Panc1 (cell line): ENCODE measurements at places on chromosomes 12 and 14. TPM values are rescaled to one million over a fixed set of nuclear protein-coding genes. Genes with fewer than 3 reads are reported as not detected.

CD69 gene
- total RNA-seq: 0.98 TPM

LRRC10 gene
- not detected for total RNA-seq

MAGOHB gene
- 22.5 TPM for total RNA-seq

DNA sequence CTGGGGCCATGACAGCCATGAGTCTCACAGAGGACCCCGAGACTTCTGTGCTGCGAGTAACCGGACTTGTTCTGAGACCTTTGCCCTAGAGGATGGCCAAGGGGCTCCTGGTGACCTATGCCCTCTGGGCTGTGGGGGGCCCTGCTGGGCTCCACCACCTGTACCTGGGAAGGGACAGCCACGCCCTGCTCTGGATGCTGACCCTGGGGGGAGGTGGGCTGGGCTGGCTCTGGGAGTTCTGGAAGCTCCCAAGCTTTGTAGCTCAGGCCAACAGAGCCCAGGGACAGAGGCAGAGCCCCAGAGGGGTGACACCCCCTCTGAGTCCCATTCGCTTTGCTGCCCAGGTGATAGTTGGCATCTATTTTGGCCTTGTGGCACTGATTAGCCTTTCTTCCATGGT lies 2.1 kb downstream of the DNAJC22 start:
- H3K27ac ChIP-seq: no peak overlapping the region
- no peaks in the 10 kb centered on the region; the same call in 1 of the 2 replicates for H3K27me3 ChIP-seq
- H3K4me1 ChIP-seq: peaks cover 17% of the 10 kb centered on the region

DNA sequence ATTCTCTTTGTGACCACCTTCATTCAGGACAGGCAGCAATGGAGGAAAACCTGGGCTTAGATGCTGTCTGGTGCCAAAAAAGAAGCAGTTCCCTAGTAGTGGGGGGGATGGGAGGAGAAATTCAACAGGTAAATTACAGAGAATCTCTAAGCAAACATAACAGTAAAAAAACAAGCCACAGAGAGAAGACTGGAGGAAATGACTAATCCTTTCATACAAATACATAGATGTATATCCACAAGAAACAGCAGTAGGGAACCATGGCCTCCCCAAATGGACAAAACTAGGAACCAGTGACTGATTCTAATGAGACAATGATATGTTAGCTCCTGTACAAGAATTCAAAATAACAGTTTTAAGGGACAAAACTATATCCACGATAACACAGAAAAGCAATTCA lies 513.0 kb downstream of the NAV3 start:
- H3K27me3 ChIP-seq: no peaks in the 10 kb centered on the region
- H3K36me3 ChIP-seq: no peaks in the 10 kb centered on the region
- no peak for DNase-seq
- no peak overlapping the region for H3K27ac ChIP-seq
- H3K4me3 ChIP-seq: no peak overlapping the region
- no peaks in the 10 kb centered on the region for H3K4me1 ChIP-seq

GRCh38 chr14:73738518-73739173 lies 24.5 kb upstream of the PNMA1 start:
- H3K27ac ChIP-seq: no peak overlapping the region
- H3K36me3 ChIP-seq: no peaks in the 10 kb centered on the region; the same call in 1 of the 2 replicates
- no peak for DNase-seq

DNA sequence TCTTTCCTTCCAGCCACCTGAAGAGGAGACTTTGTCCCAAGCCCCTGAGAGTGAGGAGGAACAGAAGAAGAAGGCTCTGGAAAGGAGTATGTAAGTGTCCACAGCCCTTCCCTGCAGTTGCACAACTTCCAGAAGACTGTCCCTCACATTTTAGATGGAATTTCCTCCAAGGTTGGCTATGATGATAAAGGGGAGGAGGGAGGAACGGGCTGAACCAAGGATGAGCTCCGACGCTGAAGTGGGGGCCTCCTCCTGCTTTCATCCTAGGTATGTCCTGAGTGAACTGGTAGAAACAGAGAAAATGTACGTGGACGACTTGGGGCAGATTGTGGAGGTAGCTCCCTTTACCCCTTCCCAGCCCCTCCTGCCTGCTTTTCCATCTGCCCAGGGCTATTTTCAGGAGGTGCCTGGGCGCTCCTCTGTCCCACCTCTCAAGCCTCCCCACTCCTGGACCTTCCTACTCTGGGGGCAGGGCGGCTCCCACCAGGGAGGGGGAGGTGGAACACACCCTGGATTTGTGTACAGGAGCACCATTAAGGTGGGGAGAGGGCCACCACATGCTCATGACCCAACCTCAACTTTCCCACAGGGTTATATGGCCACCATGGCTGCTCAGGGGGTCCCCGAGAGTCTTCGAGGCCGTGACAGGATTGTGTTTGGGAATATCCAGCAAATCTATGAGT lies 2.3 kb downstream of the ARHGEF25 start:
- no peaks in the 10 kb centered on the region for H3K36me3 ChIP-seq
- no peaks in the 10 kb centered on the region for H3K27me3 ChIP-seq
- no peak overlapping the region for H3K27ac ChIP-seq
- H3K4me1 ChIP-seq: peaks cover 8% of the 10 kb centered on the region; the same call in 1 of the 2 replicates
- DNase-seq: no peak

DNA sequence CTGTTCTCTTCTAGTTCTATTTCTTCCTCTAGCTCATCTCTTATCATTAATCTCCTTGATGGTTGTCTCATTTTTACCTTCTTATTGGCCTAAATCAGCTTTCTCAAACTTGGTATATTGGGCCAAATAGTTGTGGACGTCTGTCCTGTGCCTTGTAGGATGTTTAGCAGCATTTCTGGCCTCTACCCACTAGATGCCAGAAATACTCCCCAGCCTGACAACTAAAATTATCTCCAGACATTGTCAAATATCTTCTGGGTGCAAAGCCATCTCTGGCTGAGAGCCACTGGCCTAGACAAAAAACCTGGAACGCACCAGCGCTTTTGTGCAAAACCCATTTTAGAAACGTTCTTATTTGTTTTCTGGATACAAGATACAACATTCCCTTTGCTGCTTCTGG lies 38.8 kb upstream of the LRRC10 start:
- no peaks in the 10 kb centered on the region for H3K36me3 ChIP-seq
- no peak for DNase-seq
- H3K27ac ChIP-seq: no peak overlapping the region
- no peak overlapping the region for H3K4me3 ChIP-seq
- no peaks in the 10 kb centered on the region for H3K4me1 ChIP-seq

DNA sequence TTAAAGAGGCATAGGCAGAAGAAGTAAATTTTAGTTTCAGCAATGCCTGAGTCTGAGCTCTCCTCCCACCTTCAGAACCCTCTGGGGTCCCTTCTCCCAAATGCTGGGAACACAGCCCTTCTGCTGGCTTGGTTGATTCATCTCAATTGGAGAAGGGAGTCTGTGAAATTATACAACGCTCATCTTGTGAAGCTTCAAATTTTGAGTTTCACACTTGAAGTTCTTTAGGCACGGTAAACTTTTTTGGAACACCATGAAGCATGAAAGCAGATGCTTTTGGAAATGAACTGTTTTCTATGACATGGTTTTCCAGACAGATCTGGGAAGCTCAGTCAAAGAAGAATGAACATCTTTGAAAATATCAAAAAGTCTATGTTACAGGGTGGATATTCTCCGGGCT lies 69.9 kb downstream of the TBK1 start:
- no peak overlapping the region for H3K27ac ChIP-seq
- no peaks in the 10 kb centered on the region for H3K27me3 ChIP-seq
- no peak overlapping the region for H3K4me3 ChIP-seq
- DNase-seq: no peak
- H3K36me3 ChIP-seq: no peaks in the 10 kb centered on the region

GRCh38 chr14:51789114-51789513 lies 71.3 kb upstream of the GNG2 start:
- no peaks in the 10 kb centered on the region for H3K4me1 ChIP-seq
- no peaks in the 10 kb centered on the region for H3K36me3 ChIP-seq
- H3K27ac ChIP-seq: no peak overlapping the region
- DNase-seq: no peak
- no peak overlapping the region for H3K4me3 ChIP-seq
- H3K27me3 ChIP-seq: peaks cover 3% of the 10 kb centered on the region

DNA sequence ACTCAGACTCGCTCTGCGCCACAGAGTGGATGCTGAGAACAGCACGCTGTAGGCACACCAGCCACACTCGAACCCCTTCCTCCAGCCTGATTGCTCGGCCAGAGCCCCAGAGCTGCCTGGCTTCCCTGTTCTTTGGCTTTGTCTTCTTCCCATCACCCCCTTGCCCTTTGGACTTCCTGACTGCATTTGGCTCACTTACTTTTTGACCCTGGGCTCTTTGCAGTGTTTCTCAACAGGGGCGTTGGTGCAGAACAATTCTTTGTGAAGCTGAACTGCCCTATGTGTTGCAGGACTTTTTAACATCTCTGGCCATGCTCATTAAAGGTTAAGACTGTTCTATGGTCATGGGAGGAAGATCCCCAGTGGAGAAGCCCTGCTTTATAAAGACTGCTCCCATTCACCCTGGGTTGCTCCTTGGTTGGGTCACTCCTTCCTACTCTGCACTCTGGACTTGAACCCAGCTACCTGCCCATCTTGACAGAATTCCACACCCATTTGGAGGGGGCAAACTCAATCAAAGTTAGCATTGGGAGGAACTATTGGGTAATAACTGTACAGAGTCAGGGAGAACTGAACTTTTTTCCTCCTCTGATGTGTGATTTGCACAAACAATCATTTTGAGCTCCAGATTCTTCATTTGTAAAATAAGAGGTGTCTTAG lies 127.7 kb upstream of the PLEKHG7 start:
- H3K4me3 ChIP-seq: no peak overlapping the region
- no peaks in the 10 kb centered on the region for H3K4me1 ChIP-seq
- no peak overlapping the region for H3K27ac ChIP-seq
- H3K27me3 ChIP-seq: no peaks in the 10 kb centered on the region

DNA sequence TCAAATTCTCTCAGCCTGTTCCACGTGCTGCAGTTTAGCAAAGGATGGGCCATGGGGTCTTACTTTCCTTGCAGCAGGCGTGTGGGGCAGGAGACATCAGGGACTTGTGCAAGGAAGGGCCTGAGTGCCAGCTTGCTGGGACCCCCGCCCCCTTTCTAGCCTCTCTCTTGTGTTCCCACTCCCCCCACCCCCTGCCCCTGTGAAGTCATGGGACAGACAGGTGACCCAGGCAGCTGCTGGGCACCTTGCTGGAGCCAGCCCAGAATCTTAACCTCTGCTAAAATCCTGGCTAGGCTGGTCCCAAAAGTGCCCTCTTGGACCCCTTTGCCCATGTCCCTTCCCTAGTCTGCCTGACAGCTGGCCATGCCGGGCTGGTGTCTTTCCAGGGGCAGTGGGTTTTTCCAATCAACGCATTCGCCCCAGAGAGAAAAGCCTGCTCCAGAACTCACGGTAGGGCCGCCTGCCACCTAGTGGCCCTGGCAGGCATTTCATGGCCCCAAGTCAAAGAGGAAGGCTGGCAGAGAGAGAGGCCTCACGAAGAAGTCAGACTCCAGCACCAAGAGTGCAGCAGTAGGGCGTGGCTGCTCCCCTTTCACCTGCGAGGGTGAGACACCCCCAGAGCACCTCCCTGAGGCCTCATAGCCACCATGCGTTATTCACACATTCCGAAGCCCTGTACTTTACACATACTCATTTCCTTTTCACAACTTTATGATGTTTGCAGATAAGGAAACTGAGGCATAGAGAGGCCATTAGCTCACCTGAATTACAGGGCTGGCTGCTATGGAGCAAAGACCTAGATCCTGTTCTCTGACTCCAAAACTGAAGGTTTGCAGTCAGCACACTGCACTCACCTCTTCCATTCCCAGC lies 67.4 kb downstream of the LGMN start:
- H3K27ac ChIP-seq: no peak overlapping the region
- no peaks in the 10 kb centered on the region for H3K4me1 ChIP-seq
- DNase-seq: no peak
- no peak overlapping the region for H3K4me3 ChIP-seq
- H3K27me3 ChIP-seq: no peaks in the 10 kb centered on the region
- no peaks in the 10 kb centered on the region for H3K36me3 ChIP-seq

GRCh38 chr14:96071561-96071960 lies 32.4 kb downstream of the C14orf132 start:
- no peak for DNase-seq
- no peaks in the 10 kb centered on the region for H3K4me1 ChIP-seq
- no peak overlapping the region for H3K4me3 ChIP-seq
- no peaks in the 10 kb centered on the region for H3K36me3 ChIP-seq

DNA sequence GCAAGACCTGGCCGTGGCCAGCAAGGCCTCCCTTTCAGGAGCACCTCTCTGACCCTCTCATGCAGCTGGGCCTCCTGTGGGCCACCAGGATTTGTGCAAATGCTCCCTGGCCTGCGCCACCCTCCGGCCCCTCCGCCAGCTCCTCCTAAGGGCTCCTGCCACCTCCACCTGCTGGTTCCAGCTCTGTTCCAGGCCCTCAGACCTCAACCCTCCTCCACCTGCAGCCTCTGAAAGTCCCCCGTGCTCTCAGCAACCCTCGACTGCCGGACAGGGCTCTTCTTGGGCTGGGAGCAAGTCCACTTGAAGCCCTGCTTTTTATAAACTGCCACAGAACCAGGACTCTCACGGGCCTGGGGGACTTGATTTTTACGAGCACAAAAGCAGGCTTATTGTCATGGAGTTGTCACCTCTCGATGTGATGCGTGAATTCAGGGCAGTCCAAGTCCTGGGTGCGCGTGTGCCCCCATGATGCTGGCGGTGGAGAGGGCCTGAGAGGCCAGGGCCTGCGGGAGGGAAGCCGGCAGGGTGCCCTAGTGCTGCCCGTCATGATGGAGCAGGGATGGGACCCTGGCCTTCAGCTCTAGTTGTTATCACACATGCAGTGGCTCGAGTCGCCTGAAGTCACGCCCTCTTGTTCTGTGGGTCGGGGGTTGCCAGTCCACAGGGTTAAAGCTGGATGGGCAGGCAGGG lies 9.1 kb downstream of the TEDC1 start:
- no peaks in the 10 kb centered on the region for H3K4me1 ChIP-seq
- H3K36me3 ChIP-seq: no peaks in the 10 kb centered on the region
- no peak overlapping the region for H3K4me3 ChIP-seq
- H3K27ac ChIP-seq: no peak overlapping the region

DNA sequence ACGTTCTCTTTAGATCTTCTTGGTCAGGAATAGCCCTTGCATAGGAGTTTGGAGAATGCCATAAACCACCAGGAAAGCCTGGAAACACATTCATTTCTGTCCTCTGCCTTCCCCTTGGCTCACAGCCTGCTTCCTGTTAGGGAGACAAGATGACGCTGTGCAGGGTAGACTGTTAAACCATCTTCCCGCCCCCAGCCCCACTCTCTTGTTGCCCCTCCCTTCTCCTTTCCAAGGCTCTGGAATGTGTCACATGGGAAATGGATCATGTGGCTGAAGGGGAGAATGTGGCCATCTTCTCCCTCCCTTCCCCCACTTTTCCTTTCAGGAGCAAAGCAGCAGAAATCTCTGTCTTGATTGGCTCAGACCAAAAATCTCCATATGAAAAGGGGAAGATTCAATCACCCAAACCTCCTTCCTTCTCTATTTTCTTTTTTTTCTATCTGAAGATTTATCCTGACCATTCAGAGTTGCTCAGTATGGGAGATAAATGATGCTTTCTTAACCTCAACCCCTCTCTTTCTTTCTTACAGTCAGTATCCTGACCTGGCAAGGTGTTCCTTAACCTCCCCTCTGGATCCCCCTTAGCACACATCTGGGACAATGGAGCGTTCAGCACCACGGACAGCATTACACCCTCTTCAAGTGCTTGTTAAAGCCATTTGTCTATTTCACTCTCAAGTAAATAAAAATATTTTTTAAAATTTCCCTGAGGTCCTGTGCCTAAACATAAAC lies 11.4 kb downstream of the GPR19 start:
- no peak for DNase-seq
- no peaks in the 10 kb centered on the region for H3K27me3 ChIP-seq
- no peaks in the 10 kb centered on the region for H3K4me1 ChIP-seq
- no peak overlapping the region for H3K4me3 ChIP-seq
